Activated T-helper 17 cell treated with anti-CD3 and anti-CD28 coated beads, Interleukin-2, amount 50 U/mL, for 72 hours (primary cell): ENCODE measurements at places on chromosomes 1 and 21.

DNA sequence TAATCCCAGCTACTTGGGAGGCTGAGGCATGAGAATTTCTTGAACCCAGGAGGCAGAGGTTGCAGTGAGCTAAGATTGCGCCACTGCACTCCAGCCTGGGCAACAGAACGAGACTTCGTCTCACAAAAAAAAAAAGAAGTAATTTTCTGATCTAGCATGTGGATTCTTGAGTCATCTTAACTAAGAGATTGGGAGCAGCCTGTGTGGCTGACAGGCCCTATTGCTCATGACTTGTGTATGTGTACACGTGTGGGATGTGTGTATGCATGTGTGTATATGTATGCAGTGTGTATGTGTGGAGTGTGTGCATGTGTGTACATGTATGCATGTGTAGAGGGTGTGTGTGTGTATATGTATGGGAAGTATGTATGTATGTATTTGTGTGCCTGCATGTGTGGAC, 29.5 kb downstream of the DOP1B start:
- no peak for ATAC-seq

- ATAC-seq = no peak
Measured at GRCh38 chr1:35844826-35845225, 37.0 kb downstream of the AGO4 start.

DNA sequence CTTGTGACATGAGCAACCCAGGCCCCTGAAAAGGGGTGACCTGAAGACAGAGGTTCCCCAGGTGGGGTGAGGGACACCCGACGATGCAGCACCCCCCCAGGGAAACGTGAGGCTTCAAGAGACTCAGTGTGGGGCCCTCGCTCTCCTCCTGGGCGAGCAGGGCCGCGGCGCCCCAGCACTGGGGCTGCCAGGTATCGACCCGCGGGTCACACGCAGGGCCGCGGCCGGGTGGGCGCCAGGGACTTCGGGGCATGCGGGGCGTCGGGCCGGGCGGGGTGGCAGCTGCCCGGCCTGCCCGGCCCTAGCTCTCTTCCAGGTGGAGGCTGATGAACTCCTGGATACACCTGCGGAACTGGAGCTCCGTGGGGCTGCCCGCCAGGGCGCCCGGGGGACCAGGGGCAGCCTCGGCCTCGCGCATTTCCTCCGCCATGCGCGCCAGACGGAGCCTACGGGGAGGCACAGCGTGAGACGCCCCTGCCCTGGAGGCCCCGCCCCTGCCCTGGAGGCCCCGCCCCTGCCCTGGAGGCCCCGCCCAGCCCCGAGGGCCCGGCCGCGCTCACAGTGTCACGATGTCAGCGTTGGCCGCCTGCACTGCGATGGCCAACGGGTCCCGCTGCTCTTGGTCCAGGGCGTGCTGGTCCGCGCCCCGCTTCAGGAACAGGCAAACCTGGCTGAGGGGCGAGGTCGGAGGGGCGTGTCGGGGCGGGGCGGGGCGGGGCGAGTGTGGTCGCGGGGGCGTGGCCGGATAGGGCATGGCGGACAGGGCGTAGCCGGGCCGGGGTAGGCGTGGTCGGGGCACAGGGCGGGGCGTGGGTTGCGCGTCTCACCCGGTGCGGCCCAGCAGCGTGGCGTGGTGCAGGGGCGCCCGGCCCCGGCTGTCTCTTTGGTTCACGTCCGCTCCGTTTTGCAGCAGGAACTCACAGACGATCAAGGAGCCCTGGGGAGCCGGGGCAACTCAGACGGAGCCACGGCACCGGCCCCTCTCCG, 13.3 kb downstream of the SCNN1D start:
- no peak for ATAC-seq

- no peak for ATAC-seq
Measured at GRCh38 chr1:221292652-221293051, 413.4 kb downstream of the HLX start.

GRCh38 chr1:201042779-201043461, 19.4 kb upstream of the KIF21B start:
- peak; percentile 89 for ATAC-seq

GRCh38 chr21:23452384-23453083, 2154.7 kb downstream of the MRPL39 start:
- ATAC-seq = no peak

- no peak for ATAC-seq
Measured at GRCh38 chr1:246793356-246793896, 69.2 kb downstream of the SCCPDH start.

DNA sequence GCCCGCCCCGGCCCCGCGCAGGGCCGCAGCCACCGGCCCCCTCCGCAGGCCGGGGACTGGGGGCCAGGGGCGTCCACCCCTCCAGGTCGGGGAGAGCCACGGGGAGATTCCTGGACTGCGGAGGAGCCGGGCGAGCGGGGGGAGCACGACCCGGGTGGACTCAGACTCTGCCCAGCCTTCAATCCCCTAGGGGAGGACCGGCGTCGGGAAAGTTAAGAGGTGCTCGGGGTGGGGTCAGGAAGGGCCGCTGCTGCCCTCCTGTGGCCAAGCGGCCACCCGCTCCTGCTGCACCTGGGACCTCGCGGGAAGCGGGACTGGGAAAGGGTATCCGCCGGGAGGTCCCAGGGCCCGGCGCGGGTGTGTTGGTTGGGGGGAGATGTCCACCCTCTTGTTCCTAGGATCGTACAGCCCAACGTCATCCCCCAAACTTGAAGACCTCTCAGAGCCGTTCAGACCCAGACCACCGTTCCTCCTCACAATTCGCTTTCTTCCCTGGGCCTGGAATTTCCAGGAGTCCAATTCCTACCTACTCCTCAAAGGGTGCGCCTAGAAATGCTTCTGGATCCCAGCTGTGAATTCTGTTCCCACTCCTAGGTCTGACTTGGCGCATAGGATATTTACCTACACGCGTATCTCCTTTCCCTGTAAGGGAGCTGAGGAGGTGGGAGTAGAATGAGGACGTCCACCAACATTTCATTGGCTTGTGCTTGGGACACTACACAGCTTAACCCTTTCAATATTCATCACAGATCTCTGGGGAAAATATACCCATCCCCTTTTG, 484 bp upstream of the RHOC start:
- ATAC-seq = peak; percentile 62

DNA sequence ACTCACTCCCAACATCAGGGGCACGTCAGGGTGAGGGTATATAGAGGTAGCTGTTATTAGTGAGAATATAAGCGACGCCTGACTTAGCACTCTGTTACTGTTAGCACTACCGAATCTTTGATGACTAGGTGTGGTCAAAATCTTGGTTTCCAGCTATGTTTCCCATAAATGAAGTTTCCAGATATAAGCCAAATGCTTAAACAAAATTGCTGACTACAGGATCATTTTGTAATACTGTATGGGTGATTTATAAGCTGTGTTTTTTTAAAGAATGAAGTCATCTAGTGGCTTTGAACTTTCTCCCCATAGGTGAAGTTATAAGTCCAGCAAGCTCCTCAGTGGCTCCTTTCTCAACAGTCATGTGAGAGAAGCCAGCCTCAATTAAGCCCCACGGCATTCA, 23.7 kb downstream of the KCNJ15 start:
- no peak for ATAC-seq

GRCh38 chr1:94316183-94316582, 78.8 kb upstream of the ARHGAP29 start:
- ATAC-seq = no peak

GRCh38 chr1:212683357-212683722, 16.3 kb downstream of the BATF3 start:
- ATAC-seq = peak; percentile 52

DNA sequence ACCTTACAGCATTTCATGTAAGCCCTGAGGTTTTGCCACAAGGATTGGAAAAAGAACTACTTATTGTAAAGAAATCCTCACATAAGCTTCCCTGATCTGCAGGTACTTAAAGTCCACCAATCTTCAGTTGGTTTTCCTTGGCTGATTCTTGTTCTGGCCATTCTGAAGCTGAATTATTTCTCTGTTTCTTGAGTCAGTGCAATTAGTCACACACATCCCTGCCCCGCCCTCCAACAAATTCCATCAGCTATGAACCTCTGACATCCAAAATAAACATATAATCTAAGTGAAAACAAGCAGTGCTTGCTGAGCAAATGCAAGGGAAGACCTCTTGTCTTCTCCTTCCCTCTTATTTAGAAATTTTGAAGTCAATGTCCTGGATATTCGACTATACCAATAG, 8.2 kb upstream of the FNDC7 start:
- ATAC-seq = no peak

- no peak for ATAC-seq
Measured at GRCh38 chr1:12709696-12710095, 6.2 kb upstream of the AADACL3 start.

GRCh38 chr21:35072960-35073359, 23.9 kb upstream of the RUNX1 start:
- no peak for ATAC-seq

- ATAC-seq = no peak
Measured at GRCh38 chr1:196309386-196309785, 298.9 kb downstream of the KCNT2 start.

DNA sequence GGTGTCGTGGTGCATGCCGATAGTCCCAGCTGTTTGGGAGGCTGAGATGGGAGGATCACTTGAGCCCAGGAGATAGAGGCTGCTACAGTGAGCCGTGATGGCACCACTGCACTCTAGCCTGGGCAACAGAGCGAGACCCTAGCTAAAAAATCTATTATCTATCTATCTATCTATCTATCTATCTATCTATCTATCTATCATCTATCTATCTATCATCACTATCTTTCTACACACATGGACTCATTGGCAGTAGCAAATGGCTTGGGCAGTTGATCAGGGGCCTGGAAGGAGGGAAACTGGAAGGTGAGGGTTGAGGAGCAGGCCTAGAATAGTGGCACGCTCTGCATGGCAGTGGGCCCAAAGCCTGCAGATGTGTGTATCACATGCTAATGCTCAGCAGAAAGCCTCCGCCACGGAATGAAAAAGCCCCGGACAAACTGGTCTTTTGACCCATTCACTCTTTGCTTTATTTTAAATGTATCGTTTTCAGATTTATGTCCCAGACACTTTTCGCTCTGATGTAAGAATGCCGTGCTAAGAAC, 7.3 kb upstream of the HUNK start:
- no peak for ATAC-seq

DNA sequence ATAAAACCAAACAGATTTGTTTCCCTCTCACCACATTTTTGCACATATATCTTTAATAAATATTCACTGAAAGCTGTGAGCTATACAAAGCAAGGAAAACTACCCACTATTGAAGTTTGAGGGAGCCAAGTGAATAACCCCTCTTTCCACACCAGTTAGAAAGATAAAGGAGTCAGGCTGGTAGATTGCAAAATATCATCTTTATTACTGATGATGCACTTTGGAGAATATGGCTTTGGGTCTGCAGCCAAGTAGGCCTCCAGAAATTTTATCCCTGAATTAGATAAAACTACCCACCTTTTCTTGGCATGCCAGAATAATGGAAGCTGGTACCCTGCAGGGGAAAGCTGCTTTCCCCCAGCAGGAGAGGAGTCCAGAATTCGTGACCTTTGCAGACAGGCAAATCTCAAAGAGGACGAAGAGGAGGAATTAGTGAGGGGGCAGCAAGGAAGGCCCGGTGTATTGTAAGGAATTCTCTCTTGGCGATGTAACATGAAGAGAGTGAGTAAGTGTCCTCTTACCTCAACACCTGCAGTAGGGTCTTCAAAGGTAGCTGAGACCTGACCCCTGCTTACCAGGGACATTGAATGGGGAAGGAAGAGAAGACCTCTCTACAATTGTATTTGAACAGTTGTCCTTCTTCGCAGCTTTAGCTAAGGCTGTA, 84.7 kb downstream of the LRRC8D start:
- ATAC-seq = no peak

GRCh38 chr1:185603158-185603557, 131.0 kb upstream of the HMCN1 start:
- no peak for ATAC-seq

DNA sequence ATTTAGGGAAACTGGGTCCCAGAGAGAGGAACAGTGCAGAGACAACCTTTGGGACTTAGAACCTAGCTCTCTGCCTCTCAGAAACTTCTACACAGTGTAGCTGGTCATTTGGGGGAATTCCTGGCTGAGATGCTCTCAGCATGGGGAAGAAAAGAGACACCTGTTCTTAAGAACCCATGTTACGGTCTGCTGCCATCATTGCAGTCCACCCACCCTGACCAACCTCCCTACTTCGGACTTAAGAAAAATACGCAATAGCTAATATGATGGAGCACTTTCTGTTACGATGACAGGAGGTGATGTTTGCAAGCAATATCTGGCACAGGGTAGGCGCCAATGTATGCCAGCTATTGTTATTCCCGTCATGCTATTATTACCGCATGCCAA, 177.9 kb downstream of the IGSF21 start:
- no peak for ATAC-seq

DNA sequence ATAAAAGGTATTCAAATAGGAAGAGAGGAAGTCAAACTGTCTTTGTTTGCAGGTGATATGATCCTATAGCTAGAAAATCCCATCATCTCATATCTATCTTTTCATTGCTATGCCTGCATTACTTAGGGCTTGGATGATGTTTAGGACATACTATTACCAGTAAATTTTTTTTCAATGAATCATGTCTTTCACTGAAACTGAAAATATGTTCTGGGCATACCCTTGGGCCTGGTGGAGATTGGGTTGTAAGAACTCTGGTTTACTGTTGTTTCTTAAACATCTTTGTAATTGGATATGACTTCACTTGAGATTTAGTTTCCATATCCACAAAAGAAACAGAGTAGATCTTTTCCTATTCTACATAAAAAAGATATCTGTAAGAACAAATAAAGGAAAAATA, 502.2 kb upstream of the PRMT6 start:
- no peak for ATAC-seq

GRCh38 chr1:152048416-152049009, 11.7 kb upstream of the S100A11 start:
- peak; percentile 57 for ATAC-seq

DNA sequence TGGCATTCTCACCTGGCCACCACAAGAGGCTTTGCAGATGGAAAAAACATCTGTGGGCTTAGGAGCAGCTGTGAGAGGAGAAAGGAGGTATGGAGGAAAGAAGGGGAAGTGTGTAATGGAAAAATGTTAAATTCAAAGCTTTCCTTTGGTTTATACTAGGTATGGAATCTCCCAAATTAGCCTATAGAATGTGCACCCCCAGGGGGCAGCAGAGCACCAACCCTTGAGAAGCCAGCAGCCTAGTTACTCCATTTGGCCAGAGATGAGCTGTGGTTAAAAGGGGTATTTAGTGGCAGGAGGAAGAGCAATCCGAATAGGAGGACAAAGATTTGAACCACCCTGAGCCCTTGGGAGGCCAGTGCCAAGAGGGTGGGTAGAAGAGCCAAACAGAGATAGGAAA, 97.5 kb upstream of the CTTNBP2NL start:
- ATAC-seq = no peak

GRCh38 chr1:163565166-163565565, 243.4 kb downstream of the NUF2 start:
- ATAC-seq = no peak

DNA sequence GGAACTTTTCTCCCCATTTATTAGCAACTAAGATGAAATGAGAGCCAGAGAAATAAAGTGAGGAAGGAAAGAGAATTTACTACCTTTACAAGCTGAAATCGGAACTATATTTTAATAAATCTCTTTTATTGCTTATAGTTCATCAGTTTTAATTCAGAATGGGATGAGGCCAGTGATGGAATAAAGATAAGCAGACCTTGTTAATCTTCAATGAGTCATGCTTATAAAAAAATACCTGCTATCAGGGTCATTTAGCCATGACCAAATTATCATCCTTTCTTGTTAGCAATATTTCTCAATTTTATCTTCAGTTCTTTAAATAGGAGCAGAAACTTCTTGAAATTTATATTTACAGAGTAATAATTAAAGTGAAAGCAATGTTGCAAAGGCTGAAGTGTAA, 26.1 kb downstream of the RGS4 start:
- ATAC-seq = no peak

- peak; percentile 35 for ATAC-seq
Measured at GRCh38 chr1:76868154-76868882, 1.0 kb downstream of the ST6GALNAC5 start.
